Activated CD4-positive, alpha-beta memory T cell treated with anti-CD3 and anti-CD28 coated beads for 36 hours (primary cell): ENCODE measurements at places on chromosomes 4 and X. TPM values are rescaled to one million over a fixed set of nuclear protein-coding genes. Genes with fewer than 3 reads are reported as not detected.

Gene ERAS
- not detected for total RNA-seq

Gene INTU
- 0.19 TPM for total RNA-seq

Gene ARHGEF9
- 17.2 TPM for total RNA-seq

- no peak for DNase-seq
Observed at GRCh38 chr4:128376303-128376702, 88.7 kb upstream of the PGRMC2 start.

DNA sequence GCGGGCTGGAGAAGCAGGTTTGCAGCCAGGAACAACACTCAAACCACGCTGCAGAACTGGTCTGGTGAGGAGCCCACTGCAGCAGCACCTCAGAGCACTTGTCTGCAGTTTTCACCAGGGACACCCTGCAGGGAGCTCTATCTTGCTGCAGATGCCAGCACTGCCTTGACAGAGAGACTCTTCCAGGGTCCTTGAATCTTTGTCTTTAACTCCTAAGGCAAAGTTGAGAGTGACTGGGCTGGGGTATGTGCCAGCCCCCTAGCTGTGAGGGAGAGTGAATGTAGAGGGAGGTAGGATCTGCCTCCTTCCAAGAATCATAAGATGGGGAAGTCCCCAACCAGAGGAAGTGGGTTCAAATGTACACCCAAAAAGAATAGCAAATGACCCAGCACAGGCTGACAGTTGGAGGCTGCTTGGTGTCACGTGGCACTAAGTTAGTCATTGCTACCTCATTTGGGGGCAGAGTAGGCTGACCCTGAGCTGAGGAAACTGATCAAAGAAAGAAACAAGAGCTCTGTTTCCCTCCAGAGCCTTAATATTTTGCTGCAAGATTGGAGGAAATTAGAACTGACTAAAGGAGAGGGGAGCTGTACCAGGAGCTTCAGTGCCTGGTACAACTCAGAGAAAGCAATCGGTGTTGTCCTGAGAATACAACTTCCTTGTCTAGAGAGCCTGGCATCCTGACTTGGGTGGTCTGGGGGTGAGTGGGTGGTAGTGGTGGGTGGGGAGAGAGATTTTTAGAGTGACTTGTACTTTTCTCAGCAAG, 28.2 kb upstream of the HUWE1 start:
- peak; percentile 78 for DNase-seq
